Activated naive CD4-positive, alpha-beta T cell (primary cell): ENCODE measurements at places on chromosomes 6 and 20.

- DNase-seq: no peak
Observed at GRCh38 chr20:51902933-51903332, 100.6 kb upstream of the SALL4 start.

- no peak for DNase-seq
Observed at GRCh38 chr6:132261354-132261753, 139.9 kb downstream of the MOXD1 start.

GRCh38 chr6:37669887-37670437, 27.7 kb downstream of the MDGA1 start:
- DNase-seq: no peak

GRCh38 chr6:13764996-13765395, 49.4 kb downstream of the MCUR1 start:
- no peak for DNase-seq

- no peak for DNase-seq
Observed at GRCh38 chr20:11780765-11781369, 136.8 kb upstream of the BTBD3 start.

- DNase-seq: no peak
Observed at GRCh38 chr6:130207979-130208649, 14.6 kb downstream of the SAMD3 start.

- DNase-seq: no peak
Observed at GRCh38 chr20:52012079-52012478, 179.5 kb downstream of the ZFP64 start.

DNA sequence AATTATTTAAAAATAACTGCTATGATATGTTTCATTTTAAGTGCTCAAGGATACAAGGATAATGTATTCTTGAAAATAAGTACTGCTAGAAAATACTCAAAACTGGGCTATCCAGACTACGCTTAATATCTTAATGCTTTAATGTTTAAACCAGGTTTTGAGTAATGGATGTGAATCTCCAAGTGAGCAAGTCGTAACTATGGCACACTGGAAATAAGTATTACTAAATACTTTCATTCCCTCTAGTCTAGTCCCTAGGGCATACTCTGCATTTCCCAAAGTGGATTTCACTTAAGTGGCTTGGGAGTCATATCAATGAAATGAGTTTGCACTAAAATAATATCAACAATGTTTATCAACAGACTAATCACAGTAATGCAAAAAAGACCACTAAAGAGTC, 48.1 kb downstream of the HMGCLL1 start:
- DNase-seq: no peak

DNA sequence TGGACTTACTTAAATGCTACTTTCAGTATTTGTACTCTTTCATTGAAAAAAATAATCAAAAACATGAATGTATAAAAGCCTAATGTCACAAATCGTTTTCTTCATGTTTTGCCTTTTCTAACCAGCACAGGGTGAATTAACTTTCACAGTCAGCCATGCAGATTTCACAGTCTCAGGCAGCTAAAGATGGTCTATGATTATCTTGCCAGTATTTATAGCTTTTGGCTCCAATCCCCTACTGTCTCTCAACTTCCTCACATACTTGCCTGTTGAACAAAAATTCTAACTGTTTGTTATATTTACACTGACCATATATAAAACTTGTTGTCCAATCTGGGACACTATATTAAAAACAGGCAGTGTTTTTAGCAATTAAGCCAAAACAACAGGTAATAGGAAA, 358.2 kb downstream of the ARHGAP18 start:
- no peak for DNase-seq

DNA sequence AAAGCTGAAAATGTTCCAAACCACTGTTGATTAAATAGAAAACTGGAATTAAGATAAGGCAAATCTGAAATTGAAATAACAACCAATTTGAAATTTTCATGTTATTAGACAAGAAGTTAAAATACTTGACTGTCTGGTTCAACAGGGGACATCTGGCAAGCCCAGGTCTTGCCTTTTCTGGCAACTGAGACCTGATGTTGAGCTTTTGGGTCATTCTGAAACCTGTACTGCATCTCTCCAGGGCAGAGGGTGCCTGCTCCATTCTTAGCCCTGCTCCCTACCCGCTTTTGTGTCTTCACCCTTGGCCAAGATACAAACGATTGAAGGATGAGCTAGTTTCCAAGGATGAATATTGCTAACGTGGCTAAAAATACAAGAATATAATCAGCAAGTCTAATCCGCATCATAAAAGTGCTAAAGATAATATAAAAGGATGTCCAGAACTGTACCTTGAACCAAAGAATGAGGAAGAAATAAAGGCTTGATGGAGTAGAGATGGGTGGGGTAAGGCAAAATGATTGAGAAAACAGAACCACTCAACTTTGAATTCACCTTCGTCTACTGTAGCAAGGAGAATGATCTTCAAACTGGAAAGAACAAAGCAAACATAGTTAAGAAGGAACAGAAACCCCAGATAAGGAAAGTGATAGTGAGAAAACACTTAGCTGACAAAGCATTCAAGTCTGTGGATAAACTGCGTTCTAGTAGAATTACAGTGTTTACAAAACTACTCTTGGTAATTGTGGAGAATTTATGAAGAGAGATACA, 109.8 kb upstream of the MAN1A1 start:
- no peak for DNase-seq

DNA sequence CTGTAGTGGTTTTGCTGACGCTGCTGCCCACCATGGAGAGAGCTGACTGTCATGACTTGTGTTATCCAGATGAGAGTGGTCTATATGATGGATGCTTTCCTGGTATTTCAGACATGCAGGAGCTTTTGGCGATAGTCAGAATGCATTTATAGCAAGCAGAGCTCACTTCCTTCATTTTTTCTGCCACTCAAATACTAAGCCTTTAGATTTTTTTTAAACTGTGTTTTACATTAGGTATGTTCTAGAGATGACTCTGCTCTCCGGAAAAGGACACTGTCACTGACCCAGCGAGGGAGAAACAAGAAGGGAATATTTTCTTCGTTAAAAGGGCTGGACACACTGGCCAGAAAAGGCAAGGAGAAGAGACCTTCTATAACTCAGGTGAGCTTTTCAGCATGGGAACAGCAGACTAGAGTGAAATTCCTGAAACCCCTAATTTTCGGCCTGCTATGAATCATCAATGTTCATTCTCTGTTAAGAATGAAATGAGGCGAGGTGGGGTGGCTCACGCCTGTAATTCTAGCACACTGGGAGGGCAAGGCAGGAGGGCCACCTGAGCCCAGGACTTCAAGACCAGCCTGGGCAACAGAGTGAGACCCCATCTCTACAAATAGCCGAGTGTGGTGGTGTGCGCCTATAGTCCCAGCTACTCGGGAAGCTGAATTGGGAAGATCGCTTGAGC, 98.6 kb upstream of the CLDN20 start:
- no peak for DNase-seq

DNA sequence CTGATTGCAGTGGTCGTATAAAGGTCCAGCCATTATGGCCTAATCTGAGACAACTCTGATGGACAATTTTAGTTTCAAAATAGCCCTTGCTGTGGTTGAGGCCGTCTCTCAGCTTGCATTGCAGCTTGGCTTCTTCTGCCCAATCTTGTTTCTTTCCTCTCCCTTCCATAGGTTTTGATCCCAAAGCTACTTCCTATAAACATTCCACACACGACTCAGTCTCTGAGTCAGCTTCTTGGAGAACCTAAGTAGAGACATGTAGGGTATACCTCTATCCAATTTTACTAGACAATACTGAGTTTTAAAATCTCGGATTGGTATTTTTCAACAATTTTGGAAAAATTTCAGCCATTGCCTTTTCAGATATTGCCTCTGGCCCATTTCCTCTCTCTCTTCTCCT, 13.4 kb downstream of the IYD start:
- DNase-seq: no peak

DNA sequence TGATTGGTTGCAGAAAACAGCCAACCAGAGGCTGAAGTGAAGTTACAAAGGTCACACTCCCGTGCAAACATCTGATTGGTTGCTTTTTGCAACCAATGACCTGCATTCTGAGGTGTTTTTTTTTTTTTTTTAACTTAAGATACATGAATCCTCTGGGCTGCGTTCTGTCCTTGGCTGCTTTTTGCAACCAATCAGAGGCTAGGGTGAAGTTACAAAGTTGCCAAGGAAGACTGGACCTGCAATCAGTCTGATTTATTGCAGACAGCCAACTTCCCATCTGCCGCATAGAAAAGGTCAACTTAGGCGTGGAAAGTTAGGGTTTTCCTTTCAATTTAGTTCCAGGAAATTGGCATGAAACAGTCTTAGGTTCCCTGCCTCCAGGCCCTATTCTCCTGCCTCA, 292.9 kb downstream of the PLCB1 start:
- no peak for DNase-seq

- no peak for DNase-seq
Observed at GRCh38 chr6:14026831-14027539, 90.6 kb upstream of the CD83 start.

DNA sequence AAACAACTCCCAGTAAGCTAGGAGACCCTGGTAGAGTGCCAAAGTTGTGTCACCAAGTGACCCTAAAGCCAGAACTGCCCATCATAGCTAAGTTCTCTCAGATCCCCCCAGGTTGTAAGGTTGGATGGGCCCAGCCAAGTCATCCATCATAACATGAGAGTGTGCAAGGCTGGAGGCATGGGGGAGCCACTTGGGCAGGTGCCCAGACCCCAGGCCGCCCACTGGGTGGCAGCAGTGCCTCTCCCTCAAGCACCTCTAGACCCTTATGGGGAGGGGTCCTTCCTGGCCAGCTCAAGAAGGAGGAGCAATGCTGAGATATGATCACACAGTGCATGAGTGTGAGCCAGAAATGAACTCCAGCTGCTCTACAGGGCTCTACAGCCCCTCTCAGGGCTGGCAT, 154.5 kb downstream of the MYLK4 start:
- DNase-seq: no peak

DNA sequence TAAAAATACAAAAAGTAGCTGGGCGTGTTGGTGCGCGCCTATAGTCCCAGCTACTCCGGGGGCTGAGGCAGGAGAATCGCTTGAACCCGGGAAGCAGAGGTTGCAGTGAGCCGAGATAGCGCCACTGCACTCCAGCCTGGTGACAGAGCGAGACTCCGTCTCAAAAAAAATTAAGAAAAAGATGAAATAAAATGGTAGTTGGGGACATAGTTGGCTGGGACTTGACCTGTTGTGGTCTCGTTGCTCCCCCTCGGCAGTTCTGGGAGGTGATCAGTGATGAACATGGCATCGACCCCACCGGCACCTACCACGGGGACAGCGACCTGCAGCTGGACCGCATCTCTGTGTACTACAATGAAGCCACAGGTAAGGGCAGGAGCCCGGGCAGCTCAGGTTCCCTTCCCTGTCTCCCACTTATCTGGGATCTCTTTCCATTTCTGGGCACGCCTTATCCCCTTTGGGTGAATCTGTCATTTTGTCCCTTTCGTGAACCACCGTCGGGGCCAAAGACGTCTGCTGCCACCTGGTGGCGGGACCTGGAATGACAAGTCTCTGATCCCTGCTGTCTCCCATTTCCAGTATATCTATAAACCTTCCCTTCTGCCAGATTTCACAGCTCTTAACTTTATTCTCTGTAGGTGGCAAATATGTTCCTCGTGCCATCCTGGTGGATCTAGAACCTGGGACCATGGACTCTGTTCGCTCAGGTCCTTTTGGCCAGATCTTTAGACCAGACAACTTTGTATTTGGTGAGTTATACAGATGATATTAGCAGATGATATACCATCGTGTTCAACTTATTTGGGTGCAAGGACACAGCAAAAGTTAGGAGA, 2.3 kb downstream of the TUBB start:
- DNase-seq: peak; percentile 76

GRCh38 chr20:18543932-18544331, 23.3 kb upstream of the SMIM26 start:
- no peak for DNase-seq

- no peak for DNase-seq
Observed at GRCh38 chr6:126937426-126937825, 181.0 kb upstream of the RSPO3 start.

GRCh38 chr6:135306740-135307420, 125.8 kb downstream of the MYB start:
- no peak for DNase-seq

DNA sequence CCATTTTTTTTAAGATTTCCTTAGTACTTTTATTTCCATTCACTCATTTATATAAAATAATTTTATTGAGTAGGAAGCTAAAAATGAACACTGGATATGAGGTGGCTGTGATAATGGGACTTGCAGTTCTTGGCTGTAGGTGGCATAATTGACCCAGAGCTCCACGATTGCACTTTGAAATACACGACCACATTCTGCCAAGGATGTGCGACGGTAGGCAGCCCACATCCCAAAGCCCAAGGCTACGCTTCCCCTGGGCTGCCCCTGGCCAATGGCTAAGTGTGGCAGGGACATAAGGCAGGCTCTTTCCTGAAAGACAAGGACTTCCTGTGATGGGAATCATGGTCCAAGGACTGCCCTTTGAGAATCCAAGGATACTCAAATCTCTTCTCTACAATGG, 43.7 kb upstream of the ADTRP start:
- no peak for DNase-seq

DNA sequence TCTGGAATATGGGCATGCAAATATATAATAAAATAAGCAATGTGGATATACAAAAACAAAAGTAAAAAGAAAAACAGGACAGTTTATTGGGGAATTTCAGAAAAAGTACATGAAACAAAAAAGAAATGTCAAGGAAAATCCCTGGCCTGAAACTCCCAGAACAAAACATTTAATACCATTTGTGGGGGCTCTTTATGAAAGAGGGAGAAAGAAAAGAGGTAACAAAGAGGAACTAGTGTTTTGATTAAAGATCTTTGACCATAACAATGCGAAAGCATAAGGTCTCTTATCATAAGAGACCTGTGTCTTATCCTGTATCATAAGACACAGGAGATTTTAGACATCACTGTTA, 88.6 kb upstream of the ARID1B start:
- no peak for DNase-seq

DNA sequence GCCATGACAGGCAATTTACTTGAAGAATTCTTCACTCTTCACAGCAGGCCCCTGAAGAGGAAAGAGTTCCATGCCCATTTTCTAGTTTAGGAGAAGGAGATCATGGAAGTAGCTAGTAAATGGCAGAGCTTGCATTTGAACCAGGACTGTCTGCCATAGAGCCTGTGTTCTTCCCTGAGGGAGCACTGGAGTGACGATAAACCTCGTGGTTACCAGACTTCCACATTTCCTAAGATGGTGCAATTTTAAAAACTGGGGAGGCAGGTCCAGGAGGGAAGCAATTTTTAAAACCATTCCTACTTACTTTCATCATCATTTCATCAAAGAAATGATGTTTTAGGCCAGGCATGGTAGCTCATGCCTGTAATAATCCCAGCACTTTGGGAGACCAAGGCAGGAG, 36.8 kb downstream of the STK35 start:
- no peak for DNase-seq

- no peak for DNase-seq
Observed at GRCh38 chr20:61433176-61433575, 181.1 kb downstream of the CDH4 start.

- DNase-seq: no peak
Observed at GRCh38 chr6:1287103-1287591, 24.8 kb upstream of the FOXQ1 start.
